ENCODE measurements at places on chromosomes 7 and 10. TPM values are rescaled to one million over a fixed set of nuclear protein-coding genes. Genes with fewer than 3 reads are reported as not detected.
A peak's percentile ranks its signal among the peaks of the same experiment; 100 is the strongest.

GRCh38 chr7:25303281-25304181, 75.2 kb upstream of the NPVF start:
- no peak for DNase-seq

EN2 gene
- polyA plus RNA-seq: not detected

DNA sequence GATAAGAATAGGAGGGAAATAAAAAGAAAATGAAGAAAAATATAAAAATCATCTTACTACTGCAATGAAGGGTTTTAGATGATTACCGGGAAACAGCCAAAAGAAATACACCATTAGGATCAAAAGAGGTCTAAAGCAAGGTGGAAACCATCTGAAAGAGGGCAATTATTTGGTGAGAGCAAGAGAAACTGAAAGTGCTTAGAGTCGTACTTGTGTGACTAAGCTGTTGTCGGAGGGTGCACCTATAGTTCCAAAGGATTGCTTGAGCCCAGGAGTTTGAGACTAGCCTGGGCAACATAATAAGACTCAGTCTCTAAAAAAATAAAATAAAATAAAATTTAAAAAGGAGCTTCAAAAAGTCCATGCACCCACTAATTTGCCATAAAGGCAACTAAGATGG, 169.5 kb downstream of the DKK1 start:
- DNase-seq: no peak

GRCh38 chr7:16543456-16543855, 16.8 kb downstream of the LRRC72 start:
- no peak for DNase-seq

DNA sequence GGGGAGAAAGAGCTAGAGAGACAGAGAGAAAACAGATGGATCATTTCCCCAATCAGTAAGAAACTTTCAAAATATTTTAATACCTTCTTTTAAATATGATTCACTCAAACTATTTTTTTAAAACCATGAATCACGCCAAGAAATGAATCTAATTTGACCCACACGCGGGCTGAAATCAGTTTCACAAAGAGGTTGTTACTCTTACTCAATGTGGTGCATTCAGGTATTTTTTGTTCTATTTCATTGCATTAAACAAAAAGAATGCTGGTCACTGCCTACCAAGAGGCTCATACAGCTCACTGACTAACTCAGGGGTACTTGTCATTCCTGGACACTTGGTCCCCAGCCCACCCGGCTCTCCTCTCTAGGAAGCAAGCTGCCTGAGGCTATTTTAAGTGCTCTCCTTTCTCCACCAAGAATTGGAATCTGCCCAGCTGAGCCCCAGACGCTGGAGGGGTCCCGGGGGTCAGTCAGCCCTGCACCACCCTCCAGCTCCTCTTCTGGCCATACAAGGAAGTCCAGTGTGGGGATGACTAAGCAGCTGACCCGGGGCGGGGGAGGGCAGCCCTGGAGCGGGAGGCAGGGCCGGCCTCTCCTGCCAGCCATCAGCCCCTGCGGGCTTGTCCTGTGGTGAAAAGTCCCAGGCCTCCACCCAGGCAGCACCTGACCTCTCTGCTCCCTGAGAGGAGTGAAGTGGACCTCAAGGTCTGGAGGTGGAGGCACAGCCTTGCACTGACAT, 21.7 kb upstream of the PFKP start:
- DNase-seq: peak; percentile 85

NYAP1 gene
- 1.5 TPM for polyA plus RNA-seq

DNA sequence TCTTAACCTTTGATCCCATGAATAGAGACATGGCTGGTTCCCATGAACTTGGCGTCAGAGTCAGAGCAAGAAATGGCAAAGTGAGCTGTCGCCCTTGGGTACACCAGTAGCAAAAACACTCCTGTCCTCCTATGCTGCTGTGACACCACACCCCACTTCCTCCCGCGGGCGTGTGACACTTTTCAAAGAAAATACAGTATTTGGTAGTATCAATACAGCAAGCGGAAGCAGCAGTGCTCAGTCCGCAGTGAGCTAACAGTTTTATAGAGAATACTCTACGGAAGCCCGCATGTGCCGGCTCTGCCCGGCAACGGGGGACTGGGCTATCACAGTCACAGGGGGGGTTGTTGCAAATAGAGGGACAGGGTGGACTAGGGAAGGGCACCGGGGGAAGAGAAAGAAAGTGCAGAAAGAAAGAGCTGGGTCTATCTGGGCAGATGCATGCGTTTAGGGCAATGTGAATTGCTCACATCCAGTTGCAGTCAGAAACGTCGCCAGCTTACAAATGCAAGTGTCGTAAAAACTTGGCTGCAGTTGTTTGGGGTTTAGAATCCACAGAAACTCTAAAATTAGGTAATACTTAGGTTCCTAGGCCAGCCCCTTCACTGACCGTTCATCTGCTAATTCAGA, 49.8 kb downstream of the PRKCQ start:
- DNase-seq: no peak

- DNase-seq: peak; percentile 6
Measured at GRCh38 chr7:35792873-35793489, 7.9 kb upstream of the SEPTIN7 start.

DNA sequence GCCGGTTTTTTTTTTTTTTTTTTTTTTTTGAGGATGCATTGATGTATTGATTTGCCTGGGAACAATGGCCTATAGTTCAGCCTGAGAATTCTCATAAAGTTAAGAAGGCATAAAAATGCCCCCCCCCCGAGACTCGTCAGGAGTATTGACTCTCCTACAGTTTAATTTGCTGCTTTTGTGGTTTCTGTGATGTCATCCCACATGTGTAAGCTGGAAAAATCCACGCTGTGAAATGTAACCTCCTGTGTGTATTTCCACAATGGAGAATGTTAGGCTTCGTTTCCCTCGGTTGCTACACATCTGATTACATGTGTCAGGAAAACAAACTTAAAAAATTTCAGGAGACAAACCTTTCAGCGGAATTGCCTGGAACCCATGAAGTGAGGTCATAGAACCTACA, 117.9 kb downstream of the FANK1 start:
- peak; percentile 78 for DNase-seq

GNG11 gene
- polyA plus RNA-seq: 10.1 TPM

GRCh38 chr10:101625821-101626412, 37.8 kb downstream of the DPCD start:
- DNase-seq: no peak

Data from IMR-90 (cell line).